ENCODE measurements at places on chromosomes 5 and 9. TPM values are rescaled to one million over a fixed set of nuclear protein-coding genes. Genes with fewer than 3 reads are reported as not detected.
A peak's percentile ranks its signal among the peaks of the same experiment; 100 is the strongest.

DNA sequence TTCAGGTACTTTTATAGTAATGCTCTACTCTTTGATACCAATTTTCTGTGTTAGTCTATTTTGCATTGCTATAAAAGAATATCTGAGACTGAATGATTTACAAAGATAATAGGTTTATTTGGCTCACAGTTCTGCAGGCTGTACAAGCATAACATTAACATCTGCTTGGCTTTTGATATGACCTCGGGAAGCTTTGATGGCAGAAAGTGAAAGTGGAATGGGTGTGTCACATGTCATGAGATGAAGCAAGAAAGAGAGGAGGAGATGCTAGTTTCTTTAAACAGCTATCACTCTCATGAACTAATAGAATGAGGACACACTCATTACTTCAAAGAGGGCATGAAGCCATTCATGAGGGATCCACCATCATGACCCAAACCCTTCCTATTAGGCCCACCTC, 270.9 kb upstream of the IL12B start:
- no peak overlapping the region for H3K27ac ChIP-seq
- H3K4me3 ChIP-seq = no peak overlapping the region
- H3K27me3 ChIP-seq = no peaks in the 10 kb centered on the region
- DNase-seq = no peak
- no peaks in the 10 kb centered on the region for H3K4me1 ChIP-seq

DNA sequence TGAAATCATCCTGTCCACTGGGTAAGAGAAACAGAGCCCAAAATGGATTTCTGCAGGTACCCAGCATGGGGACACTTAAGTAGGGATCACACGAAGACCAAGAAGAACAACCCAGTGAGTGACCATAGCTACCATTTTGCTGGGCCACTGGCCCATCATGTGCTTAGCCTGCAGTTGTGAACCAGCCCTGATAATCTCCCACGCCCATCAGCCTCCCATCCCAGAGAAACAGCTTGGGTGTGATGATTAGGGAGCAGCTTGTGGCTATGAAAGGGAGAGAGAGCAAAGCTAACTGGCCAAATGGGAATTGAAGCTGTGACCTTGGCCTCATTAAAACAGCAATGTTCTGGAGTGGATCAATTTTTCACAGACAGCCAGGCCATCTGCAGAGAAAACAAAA, 138.5 kb downstream of the SLC24A2 start:
- DNase-seq = no peak
- H3K36me3 ChIP-seq = no peaks in the 10 kb centered on the region
- no peak overlapping the region for H3K27ac ChIP-seq
- H3K4me1 ChIP-seq = no peaks in the 10 kb centered on the region
- H3K27me3 ChIP-seq = no peaks in the 10 kb centered on the region
- H3K4me3 ChIP-seq = no peak overlapping the region

DNA sequence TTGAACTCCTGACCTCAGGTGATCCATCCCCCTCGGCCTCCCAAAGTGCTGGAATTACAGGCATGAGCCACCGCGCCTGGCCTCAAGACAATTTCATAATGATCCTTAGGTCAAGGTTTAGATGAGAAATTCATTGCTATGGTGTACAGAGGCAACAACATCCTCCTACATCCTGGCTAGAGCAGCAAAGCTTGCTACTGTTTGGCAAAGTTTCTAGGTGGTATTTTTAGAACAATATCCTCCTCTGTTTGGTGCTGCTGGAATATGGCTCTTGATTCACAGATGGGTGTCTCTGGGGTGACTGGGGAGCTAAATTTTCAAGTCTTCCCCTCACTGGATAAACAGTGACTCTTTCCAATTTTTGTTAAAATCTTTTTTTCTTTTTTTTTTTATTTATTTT, 30.6 kb downstream of the CRHBP start:
- no peaks in the 10 kb centered on the region for H3K36me3 ChIP-seq
- no peak overlapping the region for H3K27ac ChIP-seq
- H3K4me1 ChIP-seq = no peaks in the 10 kb centered on the region

DNA sequence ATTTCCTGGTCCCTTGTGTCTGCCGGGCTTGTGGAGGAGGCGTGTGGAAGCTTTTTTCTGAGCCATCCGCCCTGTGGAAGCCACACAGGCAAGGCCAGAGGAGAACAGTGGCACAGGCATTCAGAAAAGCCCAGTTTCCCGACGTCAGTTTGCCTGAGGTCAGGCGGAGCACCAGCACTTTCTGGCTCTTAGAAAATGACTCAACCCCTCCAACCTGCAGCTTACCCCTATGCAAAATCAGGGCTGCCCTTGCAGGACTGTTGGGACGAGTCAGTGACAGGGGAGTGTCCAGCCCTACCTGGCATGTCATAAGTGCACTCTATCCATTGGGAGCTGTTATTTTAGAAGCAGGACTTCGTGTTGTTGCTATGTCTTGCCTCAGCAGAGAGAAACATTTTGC, 216.0 kb downstream of the NR3C1 start:
- H3K27me3 ChIP-seq = no peaks in the 10 kb centered on the region
- DNase-seq = no peak
- no peak overlapping the region for H3K4me3 ChIP-seq
- no peak overlapping the region for H3K27ac ChIP-seq
- peaks cover 18% of the 10 kb centered on the region for H3K4me1 ChIP-seq

DNA sequence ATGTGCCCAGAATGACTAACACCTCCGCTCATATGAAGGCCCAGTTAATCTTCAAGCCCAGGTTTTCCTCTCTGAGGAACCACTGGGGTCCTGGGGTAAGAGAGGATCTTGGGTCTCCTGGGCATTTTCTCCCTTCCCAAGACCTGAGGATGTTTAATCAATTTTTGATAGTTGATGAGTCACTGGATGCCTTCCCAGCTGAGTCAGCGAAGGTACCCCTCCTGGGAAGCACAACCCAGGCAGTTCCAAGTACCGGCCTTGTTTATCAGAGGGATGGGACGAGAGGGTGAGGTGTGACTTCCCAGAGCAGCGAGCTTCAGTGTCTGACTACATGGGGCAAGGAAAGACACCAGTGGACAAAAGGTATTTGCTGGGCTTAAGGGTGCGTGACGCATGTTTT, 119.6 kb upstream of the IL12B start:
- H3K4me1 ChIP-seq = peaks cover 20% of the 10 kb centered on the region
- peak; percentile 49 for DNase-seq
- no peaks in the 10 kb centered on the region for H3K27me3 ChIP-seq
- H3K4me3 ChIP-seq = no peak overlapping the region
- H3K27ac ChIP-seq = no peak overlapping the region
- no peaks in the 10 kb centered on the region for H3K36me3 ChIP-seq

- H3K27ac ChIP-seq = no peak overlapping the region
- no peaks in the 10 kb centered on the region for H3K36me3 ChIP-seq
- no peaks in the 10 kb centered on the region for H3K27me3 ChIP-seq
- no peaks in the 10 kb centered on the region for H3K4me1 ChIP-seq
These were observed 352.1 kb upstream of the CD180 start for GRCh38 chr5:67548520-67549295.

DNA sequence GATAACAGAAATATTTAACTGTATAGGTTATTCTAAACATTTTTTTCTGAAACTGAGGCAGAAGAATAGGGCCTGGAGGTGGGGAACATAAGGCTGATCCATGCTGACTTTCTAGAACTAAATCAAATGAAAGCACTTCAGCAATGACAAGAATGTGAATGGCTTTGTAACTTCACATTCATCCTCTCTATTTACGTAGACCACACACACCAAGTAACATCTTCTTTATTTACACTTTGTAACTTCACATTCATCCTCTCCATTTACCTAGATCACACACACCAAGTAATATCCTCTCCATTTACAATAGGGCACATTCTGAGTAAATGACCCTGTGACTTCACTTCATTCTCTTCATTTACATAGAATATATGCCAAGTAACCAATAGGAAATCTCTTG, 251.8 kb upstream of the CDH9 start:
- no peak for DNase-seq
- H3K27ac ChIP-seq = no peak overlapping the region
- H3K36me3 ChIP-seq = no peaks in the 10 kb centered on the region
- no peaks in the 10 kb centered on the region for H3K4me1 ChIP-seq
- H3K27me3 ChIP-seq = no peaks in the 10 kb centered on the region

DNA sequence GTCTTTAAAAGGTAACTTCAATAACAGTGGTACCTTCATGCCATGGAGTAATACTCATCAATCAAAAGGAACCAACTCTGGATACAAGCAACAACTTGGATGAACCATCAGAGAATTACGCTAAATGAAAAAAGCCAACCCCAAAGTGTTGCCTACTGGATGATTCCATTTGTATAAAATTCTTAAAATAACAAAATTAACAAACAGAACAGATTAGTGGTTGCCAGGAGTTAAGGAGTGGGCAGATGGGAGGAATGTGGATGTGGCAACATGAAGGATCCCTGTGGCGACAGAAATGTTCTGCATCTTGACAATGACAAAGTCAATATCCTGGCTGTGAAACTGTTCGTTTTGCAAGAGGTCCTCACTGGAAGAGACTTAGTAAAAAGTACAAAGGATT, 50.5 kb downstream of the SPTLC1 start:
- H3K27me3 ChIP-seq = no peaks in the 10 kb centered on the region
- H3K27ac ChIP-seq = no peak overlapping the region
- no peaks in the 10 kb centered on the region for H3K4me1 ChIP-seq
- H3K36me3 ChIP-seq = peaks cover 21% of the 10 kb centered on the region
- H3K4me3 ChIP-seq = no peak overlapping the region

GRCh38 chr5:34530637-34531036, 125.5 kb upstream of the RAI14 start:
- H3K27ac ChIP-seq = no peak overlapping the region
- DNase-seq = no peak

DNA sequence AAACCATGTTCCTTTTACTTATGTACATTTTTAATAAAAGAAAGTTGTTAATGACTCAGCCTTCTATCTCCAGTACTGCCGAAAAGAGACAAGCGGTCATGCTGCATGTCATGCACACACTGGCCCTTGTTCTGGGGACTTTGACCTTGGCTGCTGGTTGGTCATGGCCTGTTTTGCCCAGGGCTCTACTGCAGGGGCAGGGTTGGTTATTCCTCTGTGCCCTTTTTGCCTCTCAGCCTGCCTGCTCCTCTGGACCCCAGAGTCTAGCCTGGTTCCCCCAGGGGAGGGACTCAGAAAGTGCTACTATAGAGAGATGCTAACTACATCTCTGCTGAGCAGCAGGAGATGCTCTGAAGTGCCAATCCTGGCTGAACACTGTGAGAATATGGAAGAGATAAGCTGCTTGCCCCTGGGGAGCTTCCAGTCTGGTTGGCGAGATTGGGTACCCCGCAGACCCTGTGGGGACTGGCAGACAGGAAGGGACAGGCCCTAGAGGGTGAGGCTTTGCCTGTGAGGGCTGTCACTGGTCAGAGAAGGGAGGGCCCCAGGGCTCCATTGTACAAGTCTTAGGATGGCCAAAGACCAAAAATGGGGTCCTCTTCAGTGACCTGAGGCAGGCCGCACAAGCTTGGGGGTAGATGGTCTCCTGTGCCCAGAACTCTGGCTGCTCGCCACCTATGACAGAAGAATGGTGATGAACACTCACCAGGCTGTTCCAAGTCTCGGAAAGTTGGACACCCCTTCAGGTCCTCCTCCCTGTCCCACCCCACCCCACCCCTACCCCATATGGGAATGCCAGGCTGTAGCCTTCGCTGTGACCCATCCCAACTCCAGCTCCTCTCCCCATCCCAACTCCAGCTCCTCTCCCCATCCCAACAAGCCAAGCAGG, 14.3 kb downstream of the IRF1 start:
- no peak overlapping the region for H3K4me3 ChIP-seq
- no peaks in the 10 kb centered on the region for H3K36me3 ChIP-seq
- DNase-seq = no peak
- H3K27ac ChIP-seq = no peak overlapping the region
- no peaks in the 10 kb centered on the region for H3K27me3 ChIP-seq
- peaks cover 16% of the 10 kb centered on the region for H3K4me1 ChIP-seq

DNA sequence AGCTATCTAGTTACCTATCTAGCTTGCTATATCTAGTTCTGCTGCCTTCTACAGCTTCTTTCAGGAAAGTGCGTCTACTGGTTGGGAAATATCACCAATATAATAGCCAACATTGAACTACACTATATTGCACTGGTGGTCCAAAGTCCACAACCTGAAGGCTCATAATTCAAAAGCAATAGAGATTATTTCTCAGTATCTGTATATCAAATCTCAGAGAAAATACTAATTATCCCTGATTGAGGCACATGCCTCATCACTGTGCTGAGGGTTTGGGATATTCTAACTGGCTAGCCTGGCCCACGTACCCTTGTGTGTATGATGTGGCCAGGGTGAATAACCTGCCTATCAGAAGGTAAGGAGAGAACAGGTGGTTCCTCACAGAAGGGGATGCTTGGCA, 53.8 kb downstream of the SH3RF2 start:
- no peak overlapping the region for H3K27ac ChIP-seq
- H3K36me3 ChIP-seq = peaks cover 6% of the 10 kb centered on the region
- H3K4me3 ChIP-seq = no peak overlapping the region
- no peaks in the 10 kb centered on the region for H3K27me3 ChIP-seq
- DNase-seq = no peak
- no peaks in the 10 kb centered on the region for H3K4me1 ChIP-seq

DNA sequence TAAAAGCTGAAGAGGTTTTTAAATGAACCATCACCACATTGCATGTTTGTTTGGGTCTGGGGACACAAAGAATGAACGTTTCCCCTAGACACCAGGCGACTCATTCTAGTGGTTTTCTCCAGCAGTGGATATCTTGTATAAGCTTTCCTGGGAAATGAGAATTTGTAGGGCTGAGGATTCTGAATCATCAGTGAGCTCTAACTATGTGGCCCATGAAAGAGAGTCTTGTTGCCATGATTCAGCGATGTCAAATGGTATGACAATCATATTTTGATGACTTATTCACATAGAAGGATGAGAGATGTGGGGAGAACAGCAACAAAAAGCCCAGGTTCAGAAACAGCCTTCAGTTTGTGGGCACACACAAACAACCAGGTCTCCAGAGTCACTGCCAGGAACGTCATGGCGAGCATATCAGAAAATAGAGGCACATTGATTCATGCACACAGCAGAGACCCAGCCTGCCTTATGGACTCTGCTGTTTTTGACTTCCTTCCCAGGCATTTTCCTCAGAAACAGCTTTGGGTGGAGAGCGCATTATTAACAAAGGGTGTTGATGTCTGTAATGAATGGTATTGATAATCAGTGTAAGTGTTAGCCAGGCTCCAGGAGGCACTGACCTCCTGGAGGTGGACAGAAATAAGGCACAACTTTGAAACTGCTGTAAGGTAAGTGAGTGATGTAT, 13.3 kb downstream of the ZNF474 start:
- H3K27ac ChIP-seq = peak overlapping the region; percentile 65
- no peaks in the 10 kb centered on the region for H3K27me3 ChIP-seq
- no peak for DNase-seq
- H3K4me1 ChIP-seq = peaks cover 6% of the 10 kb centered on the region
- H3K4me3 ChIP-seq = no peak overlapping the region
- H3K36me3 ChIP-seq = no peaks in the 10 kb centered on the region

Gene ARHGEF39
- polyA plus RNA-seq = 0.88 TPM

Gene DNAJA1
- 118 TPM for polyA plus RNA-seq

Gene PAEP
- polyA plus RNA-seq = not detected

All from keratinocyte (primary cell).